ENCODE measurements at places on chromosomes 3 and 15.

DNA sequence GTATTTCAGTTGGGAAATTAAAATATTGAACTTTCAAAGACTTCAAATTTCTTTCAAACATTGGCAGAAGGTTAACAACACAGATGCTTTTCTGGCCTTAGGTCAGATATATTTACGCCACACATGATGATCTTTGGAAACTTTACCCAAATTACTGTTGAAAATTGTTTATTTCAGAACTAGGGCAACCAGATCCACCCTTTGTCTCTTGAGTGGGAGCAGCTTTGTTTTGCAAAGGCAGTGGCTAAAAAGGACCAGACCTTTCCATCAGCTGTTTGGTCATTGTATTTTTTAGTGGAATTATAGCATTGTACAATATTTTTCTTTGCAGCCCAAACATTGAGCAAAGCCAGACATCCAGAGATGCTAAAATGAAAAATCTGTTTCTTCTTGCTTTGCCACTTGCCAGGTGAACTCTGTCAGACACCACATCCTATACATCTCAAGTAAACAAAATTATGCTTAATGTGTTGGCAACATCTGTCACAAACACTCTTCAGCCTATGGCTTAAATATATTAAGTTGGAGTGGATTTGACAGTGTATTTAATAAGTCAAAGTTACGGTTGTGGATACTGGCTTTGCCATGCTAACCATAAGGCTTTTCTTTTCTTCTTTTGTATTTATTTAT, 651.9 kb downstream of the RBMS3 start:
- no peak for DNase-seq

GRCh38 chr15:70493787-70494516, 269.4 kb downstream of the UACA start:
- DNase-seq: no peak

DNA sequence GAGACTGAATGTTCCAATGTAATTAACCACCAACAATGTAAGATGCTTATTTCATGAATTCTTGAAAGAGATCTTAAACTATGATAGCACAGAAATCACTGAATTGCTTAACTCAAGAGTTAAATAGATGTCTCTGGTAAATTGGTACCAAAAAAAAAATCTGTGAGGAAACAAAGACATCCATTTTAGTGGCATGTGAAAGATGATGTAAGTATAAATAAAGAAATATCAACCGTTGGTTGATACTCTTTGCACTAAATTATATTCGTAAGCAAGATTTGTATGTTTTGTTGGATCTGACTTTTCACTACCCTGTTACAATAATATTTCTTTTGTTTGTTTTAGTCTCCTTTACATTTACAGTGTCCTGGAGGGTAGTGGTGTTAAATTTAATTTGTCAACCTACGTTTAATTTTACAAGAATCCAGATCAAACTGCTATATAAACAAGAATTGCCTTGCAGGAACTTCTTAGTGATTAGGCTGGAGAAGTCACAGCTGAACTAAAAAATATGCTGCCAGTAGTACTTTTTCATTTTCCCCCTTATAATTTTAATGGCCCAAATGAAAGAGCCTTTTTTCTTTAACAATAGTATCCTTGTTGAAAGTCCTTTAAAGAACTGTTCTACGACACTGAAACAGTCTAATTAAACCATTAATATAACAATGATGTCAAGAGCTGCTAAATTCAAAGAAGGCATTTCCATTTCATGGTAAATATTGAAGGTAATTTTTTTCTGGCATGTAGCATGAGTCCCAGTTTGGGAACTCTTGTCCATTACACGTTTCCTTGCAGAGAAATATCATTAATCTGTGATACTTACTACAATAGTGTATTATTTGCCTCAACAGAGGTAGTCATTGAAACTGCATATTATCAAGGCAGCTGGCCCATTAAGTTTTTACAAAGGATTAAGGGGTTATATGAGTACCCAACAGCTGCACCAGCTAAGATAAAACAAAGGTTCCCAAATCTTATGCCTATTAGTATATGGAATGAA, 109.6 kb upstream of the PHLDB2 start:
- DNase-seq: no peak

GRCh38 chr3:167209011-167209410, 171.1 kb downstream of the ZBBX start:
- no peak for DNase-seq

GRCh38 chr3:184306341-184306972, 7.4 kb downstream of the PSMD2 start:
- DNase-seq: no peak

DNA sequence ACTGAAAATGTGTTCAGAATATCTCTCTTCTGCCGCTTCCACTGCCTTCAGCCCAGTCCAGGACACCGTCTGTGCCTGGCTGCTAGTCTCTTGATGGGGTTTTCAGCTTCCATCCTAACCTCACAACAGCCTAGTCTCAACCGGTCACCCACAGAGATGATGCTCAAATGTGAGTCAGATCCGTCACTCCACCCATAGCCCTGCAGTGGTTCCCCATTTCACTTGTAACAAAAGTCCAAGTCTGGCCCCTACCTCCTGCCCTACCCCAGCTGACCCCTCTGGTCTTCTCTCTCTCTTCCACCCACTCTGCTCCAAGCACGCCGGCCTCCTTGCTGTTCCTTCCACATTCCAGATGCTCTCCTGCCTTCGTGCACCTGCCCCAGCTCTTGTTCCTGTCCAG, 68.1 kb downstream of the PPARG start:
- DNase-seq: no peak

DNA sequence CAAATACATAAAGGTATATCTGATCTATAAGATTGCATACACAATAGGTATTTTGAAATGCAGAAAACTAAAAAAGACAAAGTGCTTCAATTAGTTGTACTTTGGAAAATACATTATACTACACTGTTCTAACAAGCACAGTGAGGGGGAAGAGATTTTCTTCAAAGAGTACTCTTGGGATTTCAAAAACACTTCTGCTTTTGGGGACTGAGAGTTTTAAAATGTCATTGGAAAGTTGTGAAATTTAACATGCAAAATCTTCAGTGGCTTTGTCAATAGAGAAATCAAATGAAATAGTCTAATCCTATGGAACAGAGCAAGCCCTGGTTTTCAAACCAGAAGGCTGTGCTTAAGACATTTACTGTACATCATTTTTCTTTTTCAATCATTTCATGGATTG, 322.2 kb upstream of the SEMA6D start:
- DNase-seq: no peak

GRCh38 chr15:53962646-53963561, 15.3 kb upstream of the UNC13C start:
- no peak for DNase-seq

- no peak for DNase-seq
Observed at GRCh38 chr3:135532021-135532420, 433.5 kb upstream of the PPP2R3A start.

DNA sequence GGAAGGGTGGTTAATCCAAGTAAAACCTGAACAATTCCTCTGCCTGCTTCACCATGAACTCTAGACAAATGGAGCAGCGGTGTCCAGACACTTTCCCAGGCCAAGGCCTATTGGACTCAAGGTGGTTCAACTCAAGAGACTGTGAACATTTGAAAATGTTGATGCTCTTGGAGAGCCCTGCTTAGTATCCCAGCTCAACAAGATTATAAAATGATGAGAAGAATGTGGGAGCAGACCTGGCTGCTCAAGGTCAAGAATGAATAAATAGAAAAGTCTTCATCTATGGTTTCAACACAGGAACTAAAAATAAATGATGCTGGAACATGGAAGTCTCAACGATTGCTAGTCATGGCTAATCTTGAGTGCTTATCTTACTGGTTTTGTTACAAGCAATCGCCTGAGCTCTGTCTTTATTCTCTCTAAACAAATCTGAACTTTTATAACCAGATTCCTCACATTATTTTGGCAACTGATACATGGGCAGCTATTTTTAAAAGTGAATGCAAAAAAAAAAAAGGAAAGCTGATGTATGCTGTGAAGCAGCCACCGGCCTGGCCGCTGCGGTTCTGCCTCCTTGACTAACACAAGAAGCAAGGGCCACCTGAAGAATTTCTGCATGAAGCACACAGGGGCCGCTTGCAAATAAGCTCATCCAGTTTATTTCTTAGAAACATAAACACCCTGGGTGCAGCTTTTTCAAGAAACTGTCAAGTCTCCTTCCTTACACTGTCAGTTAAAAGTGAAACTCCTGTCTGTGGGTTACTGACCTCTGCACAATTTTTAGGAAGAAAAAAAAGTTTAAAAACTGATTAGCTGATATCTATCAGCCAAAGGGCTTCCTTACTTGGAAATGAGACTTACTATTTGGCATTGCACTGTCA, 120.1 kb upstream of the ARHGEF3 start:
- DNase-seq: no peak

DNA sequence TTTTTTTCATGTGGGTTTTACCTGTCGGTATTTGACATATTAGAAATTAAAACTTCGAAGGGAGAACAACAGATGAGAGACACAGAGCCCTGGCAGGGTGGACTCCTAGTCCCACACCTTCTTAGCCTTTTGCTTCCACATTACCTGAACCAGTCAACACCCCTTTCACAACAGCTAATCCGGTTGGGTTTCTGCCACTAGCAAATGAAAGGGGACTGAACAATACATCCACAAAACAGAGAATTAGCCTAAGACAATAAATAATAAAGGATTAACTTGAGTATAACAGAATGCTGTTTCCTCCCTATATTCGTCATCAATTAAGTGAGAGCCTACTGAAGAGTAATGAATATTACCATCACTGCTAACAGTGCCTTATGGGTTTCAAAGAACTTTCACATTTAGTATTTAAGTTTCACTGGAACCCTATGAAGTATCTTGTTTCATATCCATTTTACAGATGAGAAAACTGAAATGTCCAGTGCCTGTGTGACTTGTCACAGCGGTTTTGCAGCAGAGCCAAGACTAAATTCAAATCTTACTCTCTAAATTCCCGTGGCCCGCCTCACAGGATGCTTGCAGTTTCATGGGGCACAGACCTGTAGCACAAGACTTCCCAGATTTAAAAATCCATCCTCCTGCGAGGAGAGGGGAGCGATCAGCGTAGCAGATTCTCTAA, 1.0 kb upstream of the RAB8B start:
- no peak for DNase-seq

GRCh38 chr15:52493968-52494367, 34.7 kb downstream of the MYO5A start:
- no peak for DNase-seq

DNA sequence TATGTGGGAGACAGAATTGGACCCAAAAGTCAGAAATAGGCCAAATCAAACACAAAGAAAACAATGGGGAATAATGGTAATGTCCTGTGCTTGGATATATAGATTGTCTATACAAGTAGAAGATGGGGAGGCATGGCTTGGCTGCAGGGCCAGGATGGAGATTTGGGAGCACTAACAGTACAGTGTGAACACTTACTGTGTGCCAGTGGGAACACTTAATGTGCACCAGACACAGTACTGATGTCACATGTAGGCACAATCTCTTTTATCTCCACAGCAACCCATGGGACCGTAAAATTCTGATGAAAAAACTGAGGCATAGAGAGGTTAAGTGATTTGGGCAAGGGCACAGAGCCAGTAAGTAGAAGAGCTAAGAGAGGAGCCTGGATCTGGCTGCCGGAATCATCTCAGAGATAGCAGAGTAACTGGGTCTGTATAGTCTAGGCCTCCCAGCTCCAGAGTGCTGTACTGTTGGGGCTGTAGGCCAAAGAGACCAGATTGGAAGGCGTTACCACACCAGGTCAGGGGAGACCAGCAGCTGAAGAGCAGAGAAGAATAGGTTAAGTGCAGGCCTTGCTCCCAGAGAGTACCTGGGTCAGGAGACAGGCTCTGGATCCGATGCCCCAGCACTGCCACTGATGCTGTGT, 63.3 kb downstream of the RLBP1 start:
- DNase-seq: no peak

- DNase-seq: no peak
Observed at GRCh38 chr15:38024293-38025091, 90.1 kb downstream of the TMCO5A start.
